IPS DF 6.9 (cell line): ENCODE measurements at places on chromosomes 16 and 17.

GRCh38 chr17:69066482-69066881 is 5.8 kb upstream of the ABCA9 start:
- H3K36me3 ChIP-seq: no peaks in the 10 kb centered on the region
- no peak for DNase-seq

GRCh38 chr16:12350945-12351344 is 374.4 kb downstream of the SNX29 start:
- H3K27me3 ChIP-seq: no peaks in the 10 kb centered on the region
- H3K27ac ChIP-seq: no peak overlapping the region
- H3K4me1 ChIP-seq: no peaks in the 10 kb centered on the region
- no peak overlapping the region for H3K4me3 ChIP-seq

GRCh38 chr17:2995886-2996809 is 67.3 kb downstream of the OR1D5 start:
- DNase-seq: no peak
- H3K36me3 ChIP-seq: peaks cover 22% of the 10 kb centered on the region; the same call in 1 of the 2 replicates
- no peak overlapping the region for H3K4me3 ChIP-seq
- no peaks in the 10 kb centered on the region for H3K27me3 ChIP-seq

DNA sequence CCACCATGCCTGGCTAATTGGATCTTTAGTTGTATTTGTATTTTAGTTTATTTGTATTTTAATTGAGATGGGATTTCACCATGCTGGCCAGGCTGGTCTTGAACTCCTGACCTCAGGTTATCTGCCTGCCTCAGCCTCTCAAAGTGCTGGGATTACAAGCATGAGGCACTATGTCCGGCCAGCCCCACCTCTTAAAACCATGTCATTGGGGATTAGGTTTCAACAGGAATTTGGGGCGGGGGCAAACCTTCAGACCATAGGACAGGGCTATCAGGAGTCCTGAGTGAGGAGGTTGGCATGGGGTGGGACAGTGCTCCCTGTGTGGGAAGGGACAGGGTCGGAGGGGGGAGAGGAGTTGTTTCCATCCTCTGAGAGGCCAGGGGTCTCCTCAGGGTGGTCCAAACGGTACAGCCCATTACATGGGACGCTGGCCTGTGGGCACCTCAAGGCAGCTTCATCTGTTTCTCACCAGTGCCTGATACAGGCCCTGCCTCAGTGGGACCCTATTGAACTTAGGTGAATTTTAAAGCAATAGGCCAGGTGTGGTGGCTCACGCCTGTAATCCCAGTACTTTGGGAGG is 21.6 kb downstream of the GAA start:
- H3K27me3 ChIP-seq: no peaks in the 10 kb centered on the region
- H3K27ac ChIP-seq: no peak overlapping the region
- H3K4me3 ChIP-seq: no peak overlapping the region
- H3K36me3 ChIP-seq: 0 out of 2 replicates have a peak, but pooled peaks cover 4% of the 10 kb centered on the region
- no peak for DNase-seq

DNA sequence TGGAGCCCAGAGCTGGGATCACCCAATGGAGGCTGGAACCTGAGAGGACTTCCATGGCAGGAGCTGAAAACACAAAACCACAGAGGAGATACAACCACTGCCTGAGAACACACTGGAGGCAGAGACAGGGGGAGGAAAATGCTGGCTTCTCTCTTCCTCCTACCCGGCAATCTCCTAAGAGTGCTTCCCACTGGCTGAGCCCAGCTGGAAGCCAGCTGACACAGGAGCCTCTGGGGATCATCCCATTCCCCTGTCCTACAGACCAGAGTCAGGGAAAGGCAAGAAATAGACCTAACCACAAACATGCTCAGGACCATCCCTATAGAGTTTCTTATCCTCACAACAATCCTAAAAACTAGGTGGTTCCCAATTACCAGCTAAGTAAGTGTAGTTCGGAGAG is 112.4 kb upstream of the CDH5 start:
- no peak for DNase-seq
- H3K27ac ChIP-seq: no peak overlapping the region
- H3K27me3 ChIP-seq: no peaks in the 10 kb centered on the region
- no peak overlapping the region for H3K4me3 ChIP-seq
- H3K36me3 ChIP-seq: no peaks in the 10 kb centered on the region
- H3K4me1 ChIP-seq: peaks cover 4% of the 10 kb centered on the region; the same call in 1 of the 2 replicates
